T follicular helper cell (primary cell): ENCODE measurements at places on chromosomes 11 and 22.
A peak's percentile ranks its signal among the peaks of the same experiment; 100 is the strongest.

DNA sequence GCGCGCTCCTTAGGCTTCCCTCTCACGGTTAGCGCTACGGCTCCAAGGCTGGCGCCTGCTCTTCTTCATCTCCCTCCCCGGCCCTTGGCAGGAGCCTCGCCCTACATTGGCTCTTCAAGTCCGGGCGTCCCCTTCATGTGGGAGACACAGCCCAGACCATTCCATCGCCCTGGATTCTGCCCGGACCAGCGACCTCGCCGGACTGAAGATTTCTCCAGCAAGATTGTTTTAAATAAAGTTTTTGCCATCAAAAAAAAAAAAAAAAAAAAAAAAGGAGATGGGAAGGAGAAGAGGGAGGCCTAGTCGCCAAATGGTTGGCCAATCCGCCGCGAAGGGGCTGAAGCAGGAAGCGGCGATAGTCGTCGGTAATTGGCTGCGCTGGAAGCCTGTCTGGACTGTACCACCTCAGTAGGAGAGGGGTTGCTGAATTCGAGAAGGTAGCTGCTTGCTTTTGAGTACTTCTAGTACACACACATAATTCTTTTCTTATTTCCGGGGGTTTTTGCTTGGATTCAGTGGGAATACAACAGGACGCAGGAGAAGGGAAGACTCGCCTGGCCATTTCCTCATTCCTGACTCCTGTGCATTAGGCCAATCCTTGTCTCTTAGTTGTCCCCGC is 688 bp upstream of the ZDHHC5 start:
- peak; percentile 94 for DNase-seq

GRCh38 chr11:109972181-109972715 is 120.9 kb upstream of the ZC3H12C start:
- DNase-seq: no peak

DNA sequence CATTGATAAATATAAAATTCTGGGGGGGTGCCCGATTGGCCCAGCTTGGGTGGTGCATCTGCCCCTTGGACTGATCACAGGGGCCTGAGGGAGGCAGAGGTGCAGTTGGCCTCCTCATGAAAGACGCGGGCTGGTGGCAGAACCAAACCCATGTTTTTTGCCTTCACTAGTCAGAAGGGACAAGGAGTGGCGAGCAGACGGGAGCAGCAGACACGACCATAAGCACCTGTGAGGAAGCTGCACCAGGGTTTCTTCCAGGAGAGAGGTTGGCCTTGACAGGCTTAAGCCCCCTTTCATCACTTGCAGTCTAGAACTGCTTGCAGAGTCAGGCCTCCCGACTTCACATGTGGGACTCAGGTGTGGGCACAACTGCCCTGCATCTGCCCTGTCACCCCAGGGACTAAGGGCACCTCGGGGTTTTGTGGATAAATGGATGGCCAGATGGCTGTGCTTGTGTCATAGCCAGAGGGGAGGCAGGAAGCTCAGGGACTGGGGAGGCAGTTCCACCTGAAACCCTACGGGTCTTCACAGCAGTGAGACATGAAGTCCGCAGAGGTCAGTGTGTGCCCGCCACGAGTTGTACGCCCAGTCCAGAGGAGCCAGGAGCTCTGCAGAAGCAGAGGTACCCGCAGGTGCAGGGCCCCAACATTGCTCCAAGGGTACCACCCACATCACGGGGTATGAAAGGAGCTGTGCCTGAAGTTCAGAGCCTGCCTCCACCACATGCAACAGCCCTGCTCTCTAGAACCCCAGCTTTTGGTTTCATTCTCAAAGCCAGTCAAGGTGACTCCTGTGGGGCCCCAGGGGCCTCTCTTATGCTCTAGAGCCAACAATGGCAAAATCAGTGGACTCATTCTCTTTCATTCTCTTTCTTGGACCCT is 18.2 kb upstream of the SYT13 start:
- no peak for DNase-seq

DNA sequence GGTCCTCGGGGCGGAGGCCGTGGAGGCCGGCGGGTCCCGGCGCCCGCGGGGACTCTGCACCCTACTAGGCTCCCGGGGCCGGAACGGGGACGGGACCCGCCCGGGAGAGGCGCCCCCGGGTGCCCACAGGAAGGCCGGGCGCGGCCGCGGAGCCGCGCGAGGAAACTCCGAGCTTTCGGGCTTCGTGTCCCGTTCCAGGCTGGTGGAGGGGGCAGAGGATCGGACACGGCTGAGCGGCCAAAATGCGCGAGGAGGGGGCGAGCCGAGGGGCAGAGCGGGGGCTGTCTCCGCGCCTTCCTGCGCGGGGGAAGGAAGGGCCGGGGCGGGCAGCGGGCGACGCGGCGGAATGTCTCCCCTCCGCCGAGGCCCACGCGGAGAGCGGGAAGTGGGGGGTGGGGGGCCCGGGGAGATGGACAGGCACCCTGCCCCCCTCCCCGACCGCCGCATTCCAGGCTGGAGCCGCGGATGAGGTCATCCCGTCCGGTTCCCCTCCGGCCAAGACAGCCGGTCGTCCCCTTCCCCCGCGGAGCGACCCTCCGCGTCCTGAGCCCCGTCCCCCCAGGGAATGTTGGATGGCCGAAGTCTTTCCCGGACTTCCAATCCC is 430 bp downstream of the CDC42EP1 start:
- no peak for DNase-seq

DNA sequence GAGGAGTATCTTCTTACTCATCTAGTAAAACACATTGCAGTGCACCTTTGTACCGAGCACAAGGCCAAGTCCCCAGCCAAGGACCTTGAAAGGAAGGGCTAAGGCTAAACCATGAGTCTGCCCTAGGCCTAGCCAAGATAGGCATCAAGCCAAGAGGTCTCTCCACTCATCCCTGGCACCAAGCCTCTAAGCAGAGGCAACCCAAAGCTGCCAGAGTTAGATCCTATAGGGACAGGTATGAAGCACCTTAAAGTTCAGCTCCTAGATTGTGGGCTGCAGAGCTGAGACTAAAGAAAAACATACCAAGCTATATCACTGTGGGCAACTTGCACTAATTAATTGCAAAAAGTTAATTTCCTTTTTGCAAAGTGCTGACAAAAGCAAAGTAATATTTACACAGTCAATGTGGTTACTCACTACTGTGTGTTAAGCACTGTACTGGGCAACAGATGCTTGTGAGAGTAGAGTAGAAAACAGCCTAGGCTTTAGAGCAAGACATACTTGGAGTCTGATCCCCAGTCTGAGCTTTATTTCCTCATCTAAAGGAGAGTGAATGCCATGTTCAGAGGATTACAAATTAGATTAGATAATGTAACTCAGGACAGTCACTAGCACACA is 7.2 kb downstream of the COA4 start:
- no peak for DNase-seq

GRCh38 chr22:41688365-41689211 is at the start of gene SNU13:
TSS of gene SNU13 (minus strand) at chr22:41688867. CDS start at chr22:41688796, 71 bp downstream.
- peak; percentile 91 for DNase-seq

DNA sequence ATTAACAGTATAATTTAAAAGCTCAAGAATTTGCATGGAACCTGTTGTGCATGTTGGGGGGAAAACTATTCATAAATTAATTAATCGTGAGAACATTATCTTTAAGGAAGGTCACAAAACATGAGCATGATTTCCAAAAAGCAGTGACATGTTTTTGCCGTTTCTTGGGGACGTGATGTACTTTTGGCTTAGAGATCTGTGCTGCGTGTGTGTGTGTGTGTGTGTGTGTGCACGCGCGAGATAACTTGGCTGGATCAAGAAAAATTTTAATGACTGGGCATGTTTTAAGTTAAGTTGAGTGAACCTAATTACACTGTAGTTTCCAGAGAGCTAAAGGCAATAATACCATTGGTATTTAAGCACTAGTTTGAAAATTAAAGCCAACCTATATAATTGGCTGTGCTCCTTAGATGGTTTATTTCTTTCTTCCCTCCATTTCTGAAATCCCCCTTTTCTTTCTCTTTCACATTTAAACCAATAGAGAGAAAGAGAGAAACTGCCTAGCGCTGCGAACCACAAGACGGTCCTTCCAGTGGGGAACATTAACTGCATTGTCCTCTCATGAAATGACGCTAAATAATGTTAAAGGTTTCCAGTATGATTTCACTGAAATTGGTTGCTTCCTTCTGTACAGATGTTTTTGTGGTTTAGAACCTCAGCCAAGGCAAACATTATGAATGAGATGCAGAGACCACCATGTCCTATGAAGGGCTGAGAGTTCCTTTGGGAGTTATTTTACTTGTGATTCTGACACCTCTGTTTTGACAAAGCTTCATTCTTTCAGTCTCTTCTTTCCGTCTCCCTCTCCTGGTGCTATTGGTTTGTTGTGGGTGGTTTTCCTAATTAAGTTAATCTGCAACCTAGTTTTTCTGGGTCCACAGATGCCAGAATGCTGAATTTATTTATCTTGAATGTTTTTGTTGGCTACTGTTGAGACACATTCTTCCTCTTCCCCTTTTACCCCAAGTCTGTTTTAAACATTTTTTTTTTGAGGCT is 51.7 kb downstream of the ZBTB16 start:
- DNase-seq: no peak

GRCh38 chr11:56172256-56172830 is 4.1 kb upstream of the OR5J2 start:
- no peak for DNase-seq

DNA sequence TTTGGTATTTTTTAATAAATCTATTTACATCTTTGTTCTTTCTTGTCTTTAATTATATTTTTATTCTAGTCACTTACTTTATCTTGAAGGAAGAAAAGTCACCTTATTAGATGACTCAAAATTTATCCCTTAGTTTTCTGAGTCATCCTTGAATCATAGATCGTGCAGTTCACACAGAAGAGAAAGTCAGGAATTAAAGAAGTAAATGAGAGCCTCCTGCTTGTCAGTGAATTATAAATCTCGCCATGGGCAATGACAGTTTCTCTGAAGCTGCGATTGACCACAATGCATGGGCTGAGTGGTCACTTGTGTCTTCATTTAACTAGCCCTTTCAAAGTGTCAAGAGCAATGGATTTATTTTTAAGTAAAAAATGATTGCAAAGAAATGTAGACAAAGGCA is 91.2 kb downstream of the LUZP2 start:
- DNase-seq: no peak

DNA sequence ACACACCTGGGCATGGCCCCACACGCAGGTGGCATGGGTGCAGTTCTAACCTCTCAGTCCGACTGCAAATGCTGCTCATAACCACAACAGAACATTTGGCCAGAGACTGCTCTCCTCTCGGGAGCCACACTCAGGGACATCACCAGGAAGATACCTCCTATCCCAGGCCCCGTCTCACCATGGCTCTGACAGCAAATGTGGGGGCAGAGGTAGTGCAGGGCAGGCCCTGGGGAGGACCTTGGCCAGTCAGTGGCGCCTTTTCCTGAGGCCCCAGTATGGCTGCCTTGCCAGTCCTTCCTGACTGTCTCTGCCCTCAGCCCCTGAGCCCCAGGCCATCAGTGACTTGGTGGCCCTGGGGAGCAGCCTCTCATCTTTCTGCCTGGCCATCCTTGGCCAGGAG is 2.8 kb downstream of the KRTAP5-6 start:
- no peak for DNase-seq

- DNase-seq: no peak
These were observed 23.1 kb upstream of the ANO5 start for GRCh38 chr11:22169833-22170232.

DNA sequence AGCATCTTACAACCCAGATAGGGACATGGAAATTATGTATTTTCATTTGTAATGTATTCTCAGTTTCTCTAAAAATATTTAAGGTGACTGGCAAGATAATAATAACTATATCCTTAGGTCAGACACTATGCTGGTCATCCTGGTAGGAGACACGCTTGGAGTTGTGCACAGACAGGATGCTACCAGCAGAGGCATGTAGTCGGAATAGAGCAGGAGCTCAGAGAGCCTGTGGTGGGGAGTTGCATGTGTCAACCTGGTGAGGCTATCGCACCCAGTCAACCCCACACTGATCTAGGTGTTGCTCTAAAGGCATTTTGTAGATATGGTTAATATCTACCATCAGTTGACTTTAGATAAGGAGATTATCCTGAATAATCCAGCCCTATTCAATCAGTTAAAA is 318.5 kb downstream of the MIAT start:
- DNase-seq: no peak

GRCh38 chr22:24007253-24008021 is 2.2 kb upstream of the GSTT4 start:
- no peak for DNase-seq

- DNase-seq: no peak
These were observed 77.2 kb downstream of the PISD start for GRCh38 chr22:31584804-31585160.

- no peak for DNase-seq
These were observed 28.5 kb downstream of the IMMP1L start for GRCh38 chr11:31480930-31481329.

DNA sequence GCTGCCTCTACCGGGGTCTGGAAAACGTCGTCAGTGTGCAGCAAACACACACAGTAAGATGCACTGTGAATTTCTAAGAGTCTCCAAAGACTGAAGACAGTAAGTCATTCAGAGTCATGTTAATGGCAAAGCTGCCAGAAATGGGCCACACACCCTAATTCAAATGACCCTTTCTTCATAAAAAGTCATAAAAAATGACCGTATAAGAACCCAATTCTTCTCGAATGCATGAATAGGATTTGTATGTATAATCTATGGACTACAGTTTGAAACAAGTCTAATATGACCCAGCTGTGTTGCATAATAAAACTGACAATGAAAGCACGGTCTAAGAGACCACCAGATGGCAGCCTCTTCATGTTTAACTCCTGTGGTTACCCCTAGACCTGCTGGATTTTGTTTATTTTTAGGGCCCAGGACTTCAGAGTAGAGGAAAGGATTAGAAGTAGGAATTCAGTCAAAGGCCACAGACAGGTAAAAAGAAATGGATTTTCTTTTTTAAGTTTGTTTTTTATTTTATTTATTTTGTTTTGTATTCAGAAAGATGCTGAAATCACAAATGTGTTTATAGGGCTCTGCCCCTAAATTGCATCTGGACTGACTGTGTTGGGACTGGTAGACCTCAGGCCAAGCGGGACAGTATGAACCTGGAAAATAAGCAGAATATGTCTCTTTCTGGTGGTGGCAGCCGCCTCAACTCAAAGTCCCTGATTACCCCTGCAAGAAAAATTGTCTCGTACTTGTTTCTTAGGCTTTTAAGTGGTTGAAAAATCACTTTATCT is 32.1 kb upstream of the SLC5A12 start:
- no peak for DNase-seq

GRCh38 chr11:58301576-58301975 is 33.5 kb upstream of the OR10W1 start:
- no peak for DNase-seq

GRCh38 chr22:45603619-45604018 is 68.0 kb upstream of the ATXN10 start:
- DNase-seq: no peak

GRCh38 chr22:25475257-25476022 is 89.0 kb upstream of the GRK3 start:
- no peak for DNase-seq

DNA sequence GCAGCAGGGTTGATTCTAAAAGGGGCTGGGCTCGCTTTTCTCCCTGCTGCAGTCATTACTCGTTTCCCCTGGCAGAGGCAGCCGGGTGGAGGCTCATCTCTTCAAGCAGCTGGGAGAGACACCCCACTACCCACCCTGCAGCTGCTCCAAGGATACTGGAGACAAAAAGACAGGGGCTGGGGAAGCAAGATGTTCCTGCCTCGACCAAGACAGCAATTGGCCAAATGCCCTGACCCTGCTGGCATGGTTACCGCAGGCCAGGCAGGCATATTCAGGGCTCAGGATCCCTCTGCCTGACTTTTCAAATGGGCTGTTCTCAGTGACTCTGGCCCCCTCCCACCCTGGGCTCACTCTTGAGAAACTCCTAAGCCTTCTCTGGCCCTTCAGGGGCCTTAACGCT is 6.8 kb upstream of the RGL4 start:
- DNase-seq: no peak

GRCh38 chr11:64858467-64859263 is 14.2 kb upstream of the CDC42BPG start:
- DNase-seq: peak; percentile 59
